ENCODE measurements at places on chromosomes 5 and 9.

GRCh38 chr5:27821681-27822080, 783.3 kb upstream of the CDH9 start:
- DNase-seq = no peak

DNA sequence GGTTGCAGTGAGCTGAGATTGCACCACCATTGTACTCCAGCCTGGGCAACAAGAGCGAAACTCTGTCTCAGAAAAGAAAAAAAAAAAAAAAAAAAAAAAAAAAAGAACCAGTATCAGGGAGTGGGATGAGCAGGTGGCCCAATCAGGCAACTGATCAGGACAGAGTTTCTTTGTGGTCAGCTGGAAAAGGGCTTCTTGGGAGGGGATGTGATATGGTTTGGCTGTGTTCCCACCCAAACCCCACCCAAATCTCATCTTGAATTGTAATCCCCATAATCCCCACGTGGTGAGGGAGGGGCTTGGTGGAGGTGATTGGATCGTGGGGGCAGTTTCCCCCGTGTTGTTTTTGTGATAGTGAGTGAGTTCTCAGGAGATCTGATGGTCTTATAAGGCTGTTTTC, 4.7 kb upstream of the GCNT1 start:
- no peak for DNase-seq

- no peak for DNase-seq
Measured at GRCh38 chr5:172473427-172473826, 19.1 kb upstream of the SH3PXD2B start.

DNA sequence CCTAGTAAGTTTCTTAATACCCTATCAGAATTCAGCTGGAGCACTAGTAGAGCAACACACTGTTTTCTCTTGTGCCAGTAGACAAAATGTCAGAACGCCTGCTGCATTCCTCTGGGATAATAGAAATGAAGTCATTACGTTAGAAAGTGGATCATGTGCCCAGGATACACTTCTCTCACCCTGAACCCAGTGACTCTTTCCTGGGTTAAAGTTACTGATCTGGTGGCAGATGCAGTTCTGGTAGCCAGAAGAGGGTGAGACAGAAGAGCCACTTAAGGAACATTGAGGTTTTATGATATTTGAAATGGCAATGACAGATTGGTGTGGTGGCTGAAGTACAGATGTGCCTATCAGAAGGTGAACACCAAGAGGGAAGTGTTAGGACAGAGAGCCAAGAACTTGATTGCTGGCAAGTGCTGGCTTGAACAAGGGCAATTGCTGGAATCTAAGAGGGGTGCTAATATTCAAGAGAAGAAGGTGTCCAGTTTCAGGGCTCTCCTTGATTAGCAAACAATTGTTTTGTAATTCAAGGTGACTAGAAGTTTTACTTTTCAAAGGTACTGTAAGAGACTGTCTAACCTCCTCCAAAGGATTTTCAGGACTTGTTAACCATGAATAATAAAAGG, 93.7 kb upstream of the ERBIN start:
- DNase-seq = no peak

DNA sequence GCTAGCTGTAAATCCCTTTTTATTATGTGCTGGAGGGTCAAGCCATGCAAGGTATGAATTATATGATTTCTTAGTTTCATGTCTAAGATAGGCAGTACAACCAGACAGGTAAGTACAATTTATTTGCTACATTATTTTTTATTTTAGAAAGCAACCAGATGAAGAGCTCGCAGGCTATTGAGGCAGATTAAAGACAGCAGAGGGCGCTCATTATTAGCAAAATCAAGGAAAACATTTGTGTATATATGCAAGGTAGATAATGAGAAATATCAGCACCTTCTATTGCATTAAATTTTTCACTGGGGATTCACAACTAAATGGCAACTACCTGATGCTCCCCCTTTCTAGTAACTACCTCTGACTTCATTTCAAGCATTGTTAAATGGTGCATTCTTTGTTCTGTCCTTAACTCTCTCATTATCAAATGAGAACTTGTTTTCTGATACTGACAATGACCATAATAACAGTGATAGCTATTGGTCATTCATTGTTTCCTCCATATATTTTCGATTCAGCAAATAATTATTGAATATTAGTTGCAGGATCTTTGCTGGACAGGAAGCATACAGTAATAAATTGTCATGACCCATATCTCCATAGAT, 8.6 kb downstream of the SCGB3A2 start:
- no peak for DNase-seq

DNA sequence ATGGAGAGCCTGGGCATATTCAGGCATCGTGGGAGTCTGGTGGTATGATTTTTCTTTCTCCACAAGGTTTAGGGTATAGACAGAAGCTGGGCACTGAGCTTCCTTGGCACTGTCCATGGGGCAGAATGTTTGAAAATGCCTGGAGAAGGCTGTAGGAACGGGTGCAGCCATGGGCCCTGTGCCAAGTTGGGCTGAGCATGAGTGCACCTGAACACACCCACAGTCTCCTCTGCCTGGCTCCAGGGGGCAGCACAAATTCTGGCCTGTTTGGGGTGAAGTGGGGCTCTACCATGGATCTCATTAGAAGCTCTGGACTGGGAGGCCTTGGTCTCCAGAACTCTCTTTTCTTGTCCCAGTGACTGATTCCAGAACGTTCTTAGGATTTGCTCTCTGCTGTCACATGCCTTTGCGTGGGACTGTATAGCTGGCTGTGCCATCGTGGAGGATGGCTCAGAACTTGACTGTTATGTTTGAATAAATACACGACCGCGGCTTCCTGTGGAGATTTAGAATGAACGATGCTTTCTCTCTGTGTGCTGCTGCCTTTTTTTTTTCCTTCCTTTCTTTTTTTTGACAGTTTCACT, 229.8 kb downstream of the FANCC start:
- no peak for DNase-seq

DNA sequence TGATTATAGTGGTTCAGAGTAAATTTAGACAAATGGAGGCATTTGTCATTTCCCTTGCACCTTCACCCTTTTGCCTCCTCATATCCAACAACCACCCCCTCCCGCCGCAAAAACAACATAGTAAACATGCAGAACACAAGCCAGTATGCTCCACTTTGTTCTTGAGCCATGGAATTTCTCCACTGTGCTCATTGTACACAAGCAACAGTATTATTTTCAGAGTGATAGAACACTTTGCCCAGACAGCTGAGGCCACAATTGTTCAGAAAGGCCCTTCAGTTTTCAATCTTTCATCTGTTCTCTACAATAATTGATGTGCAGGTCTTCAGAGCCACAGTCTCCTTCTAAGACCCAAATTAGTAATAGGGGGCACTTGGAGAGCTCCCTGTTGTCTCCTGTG, 272.8 kb upstream of the SLC30A5 start:
- no peak for DNase-seq

DNA sequence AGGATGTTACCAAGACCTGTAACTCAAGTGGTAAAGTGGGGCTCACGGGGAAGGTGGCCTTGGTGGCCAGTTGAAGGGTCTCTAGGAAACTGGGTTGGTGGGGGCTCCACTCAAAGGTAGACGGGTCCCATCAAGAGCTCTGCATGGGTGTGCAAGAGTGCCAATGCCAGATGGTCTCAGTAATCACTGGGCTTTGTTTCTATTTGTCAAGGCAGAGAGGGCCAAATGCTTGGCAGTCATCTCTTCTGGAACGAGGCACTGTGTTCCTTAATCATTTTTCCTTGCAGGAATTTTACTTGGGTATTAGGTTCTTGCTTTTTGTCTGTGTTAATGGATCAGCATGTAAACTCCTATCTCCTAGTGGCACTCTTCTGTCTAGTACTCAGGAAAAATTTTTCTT, 220.8 kb downstream of the DIRAS2 start:
- no peak for DNase-seq

DNA sequence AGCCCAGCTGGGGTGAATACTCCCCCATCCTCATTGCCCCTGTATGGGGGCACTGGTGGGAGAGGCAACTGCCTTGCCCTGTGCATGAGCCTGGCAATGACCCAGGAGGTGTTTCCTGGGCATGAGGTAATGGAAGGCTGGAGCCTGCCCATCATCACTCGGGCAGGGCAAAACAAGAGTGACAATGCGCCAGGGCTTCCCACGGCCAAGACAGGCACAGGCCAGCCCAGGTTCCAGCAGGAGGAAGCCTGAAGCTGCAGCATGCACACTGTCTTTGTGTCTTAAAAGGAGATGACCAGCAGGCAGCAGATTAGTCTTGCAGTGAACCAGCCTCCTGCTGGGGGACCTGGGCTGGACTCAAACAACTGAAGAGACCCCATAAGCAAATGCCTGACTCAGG, 92.2 kb upstream of the SMIM23 start:
- DNase-seq = no peak

- DNase-seq = no peak
Measured at GRCh38 chr5:117504305-117504704, 929.7 kb upstream of the SEMA6A start.

DNA sequence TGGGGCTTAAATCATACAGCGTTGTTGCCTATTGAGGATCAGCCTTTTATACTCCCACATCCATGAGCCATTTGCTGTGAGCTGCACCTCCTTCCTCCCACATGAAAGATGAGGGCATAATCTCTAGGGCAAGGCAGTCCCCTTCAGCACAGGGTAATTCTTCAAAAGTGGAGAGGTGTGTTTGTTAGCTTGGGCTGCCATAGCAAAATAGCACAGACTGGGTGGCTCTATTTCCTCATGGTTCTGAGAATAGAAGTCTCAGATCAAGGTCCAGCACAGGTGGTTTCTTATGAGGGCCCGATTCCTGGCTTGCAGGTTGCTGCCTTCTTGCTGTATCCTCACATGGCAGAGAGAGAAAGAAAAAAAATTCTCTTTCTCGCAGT, 121.8 kb upstream of the SLC12A2 start:
- DNase-seq = no peak

GRCh38 chr9:93667006-93667405, 90.6 kb downstream of the PHF2 start:
- DNase-seq = no peak

DNA sequence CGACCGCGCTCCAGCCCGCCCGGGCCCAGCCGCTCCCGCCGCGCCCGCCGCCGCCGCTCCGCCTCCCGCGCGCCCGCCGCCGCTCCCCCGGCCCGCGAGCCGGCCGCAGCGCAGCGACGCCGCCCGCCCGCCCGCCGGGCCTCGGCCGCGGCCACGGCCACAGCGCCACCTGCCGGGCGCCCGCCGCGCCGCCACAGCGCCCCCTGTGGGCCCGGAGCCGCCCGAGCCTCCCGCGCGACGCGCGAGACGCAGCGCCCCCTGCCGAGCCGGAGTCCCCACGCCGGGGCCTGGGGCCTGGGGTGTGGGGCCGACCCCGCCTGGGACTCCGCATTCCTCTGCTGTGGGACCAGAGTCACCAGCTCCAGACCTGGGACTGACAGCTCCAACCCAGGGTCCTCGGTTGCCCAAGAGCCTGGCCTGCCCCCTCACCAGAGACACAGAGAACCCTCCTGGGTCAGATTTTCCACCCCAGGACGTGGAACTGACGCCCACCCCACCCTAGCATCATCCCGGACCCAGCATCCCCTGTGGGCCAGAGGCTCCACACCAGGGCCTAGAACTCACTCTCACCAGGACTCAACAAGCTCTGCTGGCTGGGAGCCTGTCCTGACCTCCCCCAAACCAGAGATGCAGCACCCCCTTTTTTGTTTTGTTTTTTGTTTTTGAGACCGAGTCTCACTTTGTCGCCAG, at the start of gene RAPGEF1:
Gene RAPGEF1 (minus strand): TSS at position 118 of the 690 bp plus-strand sequence. CDS start 246 bp downstream, outside the sequence.
- peak; percentile 75 for DNase-seq

- DNase-seq = no peak
Measured at GRCh38 chr5:170403675-170404074, 14.5 kb upstream of the KCNMB1 start.

DNA sequence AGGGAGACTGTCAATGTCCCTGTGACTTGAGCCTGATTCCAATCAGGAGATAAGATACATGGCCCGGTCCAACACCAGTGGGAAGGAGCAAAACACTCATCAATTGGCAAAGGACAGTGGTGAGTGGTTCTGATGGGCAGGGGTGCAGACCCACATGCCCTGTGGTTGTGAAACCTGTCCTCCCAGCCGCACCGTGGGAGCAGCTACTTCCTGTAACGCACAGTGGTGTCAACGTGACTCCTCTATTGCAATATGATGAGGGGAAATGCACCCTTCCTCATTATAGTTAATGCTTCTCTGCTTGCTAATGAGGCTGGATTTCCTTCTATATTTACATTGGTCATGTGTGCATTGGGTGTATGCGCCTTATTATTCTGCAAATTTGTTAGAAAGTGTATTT, 223.0 kb downstream of the IRX1 start:
- DNase-seq = no peak

- no peak for DNase-seq
Measured at GRCh38 chr5:64625678-64626077, 64.6 kb upstream of the SHISAL2B start.

- no peak for DNase-seq
Measured at GRCh38 chr5:156339139-156339841, 12.3 kb downstream of the SGCD start.

- no peak for DNase-seq
Measured at GRCh38 chr9:89748021-89748670, 143.3 kb downstream of the GADD45G start.

DNA sequence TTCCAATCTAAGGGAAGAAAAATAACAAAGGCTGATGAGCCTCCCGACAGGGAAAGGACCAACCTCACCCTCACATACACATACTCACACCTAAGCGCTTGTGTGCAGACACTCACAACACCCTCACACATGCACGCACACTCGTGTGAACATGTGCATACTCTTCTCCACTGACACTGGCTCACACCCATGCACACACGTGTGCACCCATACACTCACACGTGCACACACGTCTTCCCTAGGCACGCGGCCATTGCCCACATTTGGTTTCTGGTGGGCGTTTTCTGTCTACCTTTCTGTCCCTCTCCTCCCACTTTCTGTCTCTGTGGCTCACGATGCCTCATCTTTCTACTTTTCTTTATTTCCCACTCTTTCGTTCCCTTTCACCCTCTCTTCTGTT, 169.7 kb upstream of the MVB12B start:
- DNase-seq = no peak

DNA sequence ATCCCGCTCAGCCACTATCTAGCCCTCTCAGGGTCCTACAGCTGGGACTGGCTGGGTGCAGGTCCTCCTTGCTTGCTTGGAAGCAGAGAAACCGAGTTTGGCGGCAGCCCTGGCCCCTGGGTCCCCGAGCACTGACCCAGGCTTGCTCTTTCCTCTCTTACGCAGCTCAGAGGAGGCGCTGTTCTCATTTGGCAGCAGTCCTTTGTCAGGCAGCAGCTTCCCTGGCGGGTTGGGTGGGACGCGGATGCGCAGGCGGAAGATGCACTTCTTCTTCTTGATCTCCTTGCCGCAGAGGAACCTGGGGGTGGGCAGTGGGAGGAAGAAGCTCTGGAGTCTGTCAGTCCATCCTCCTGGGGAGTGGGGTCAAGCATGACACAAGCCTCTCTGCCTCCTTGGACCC, 14.5 kb downstream of the PHF19 start:
- no peak for DNase-seq

DNA sequence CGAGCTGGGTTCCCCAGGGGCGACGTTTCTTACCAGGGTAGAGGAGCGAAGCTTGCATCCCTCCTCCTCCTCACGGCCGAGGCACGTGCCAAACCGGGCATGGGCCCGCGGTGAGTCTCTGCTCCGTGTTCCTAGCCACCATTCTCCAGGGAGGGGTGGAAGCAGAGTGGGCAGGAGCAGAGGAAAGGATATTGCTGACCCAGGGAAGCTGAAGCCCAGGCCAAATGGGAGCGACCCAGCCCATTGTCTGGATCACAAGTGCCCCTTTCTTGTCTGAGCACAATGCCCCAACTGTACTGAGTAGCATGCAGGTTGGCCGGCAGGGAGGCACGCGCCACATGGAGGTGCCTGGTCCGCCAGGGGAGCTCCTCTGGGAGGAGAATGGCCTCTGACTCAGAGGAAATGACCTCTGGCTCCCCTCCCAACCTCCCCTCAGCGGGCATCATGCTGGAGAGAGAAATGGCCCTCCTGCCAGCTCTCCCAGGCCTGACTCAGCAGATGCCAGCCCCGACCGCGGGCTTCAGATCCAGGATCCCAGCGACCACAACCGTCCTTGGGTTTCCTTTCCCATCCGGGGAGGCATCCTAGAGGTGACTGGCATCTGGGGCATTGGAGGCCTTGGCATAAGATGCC, 1.1 kb downstream of the PRR7 start:
- DNase-seq = no peak
